Suppressor macrophage treated with lipopolysaccharide for 1 hour (primary cell): ENCODE measurements at places on chromosomes 5 and 9.

DNA sequence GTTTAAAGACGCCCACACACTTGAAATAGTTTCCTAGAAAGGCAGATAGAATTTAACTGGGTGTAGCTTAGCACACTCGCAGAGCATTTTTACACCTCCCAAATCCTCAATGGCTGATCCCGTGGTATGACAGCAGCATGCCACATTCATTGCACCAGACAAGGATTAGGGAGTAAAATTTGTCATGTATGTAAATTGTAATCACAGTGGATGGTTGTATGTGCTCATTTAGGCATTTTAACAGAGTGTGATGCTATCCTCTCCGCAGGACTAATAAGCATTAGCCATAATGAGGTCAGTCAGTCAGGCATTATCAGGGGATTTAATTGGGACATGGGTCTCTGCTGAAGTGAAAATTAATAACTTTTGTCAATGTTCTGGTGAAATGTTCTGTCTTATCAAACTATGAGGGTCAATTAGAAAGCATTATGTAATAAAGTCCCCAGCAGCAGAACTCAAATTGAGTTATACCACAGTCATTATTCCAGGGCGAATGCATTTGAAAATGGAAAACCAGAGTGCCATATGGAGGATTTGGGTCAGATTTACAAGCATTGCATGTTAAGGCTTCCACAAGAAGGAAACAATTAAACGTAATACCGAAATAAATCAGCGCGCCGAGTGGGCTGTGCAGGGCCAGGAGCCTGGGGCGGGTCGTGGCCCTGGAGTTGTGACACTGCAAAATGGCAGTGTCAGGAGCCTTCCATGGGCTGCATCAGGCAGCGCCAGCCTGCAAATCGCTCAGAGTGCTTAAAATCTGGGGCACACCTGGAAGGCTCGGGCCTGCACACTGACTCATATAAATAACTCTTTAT is 602.2 kb downstream of the BNC2 start:
- no peak for DNase-seq

DNA sequence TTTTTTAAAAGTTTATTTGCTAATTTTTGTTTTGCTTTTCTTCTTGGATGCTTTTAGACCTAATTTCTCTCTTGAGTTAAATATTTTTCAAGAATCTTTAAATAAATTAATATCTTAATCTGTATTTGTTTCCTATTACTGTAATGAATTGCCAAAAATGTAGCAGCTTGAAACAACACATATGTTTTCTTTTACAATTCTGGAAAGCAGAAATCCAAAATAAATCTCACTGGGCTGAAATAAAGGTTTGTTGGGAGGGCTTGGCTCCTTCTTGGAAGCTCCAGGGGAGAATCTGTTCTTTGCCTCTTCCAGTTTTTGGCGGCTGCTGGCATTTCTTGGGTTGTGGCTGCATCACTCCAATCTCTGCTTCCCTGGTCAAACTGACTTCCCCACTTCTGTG is 658.1 kb upstream of the ARRDC3 start:
- no peak for DNase-seq

- peak; percentile 64 for DNase-seq
These were observed 44.4 kb upstream of the AFAP1L1 start for GRCh38 chr5:149227168-149227826.

DNA sequence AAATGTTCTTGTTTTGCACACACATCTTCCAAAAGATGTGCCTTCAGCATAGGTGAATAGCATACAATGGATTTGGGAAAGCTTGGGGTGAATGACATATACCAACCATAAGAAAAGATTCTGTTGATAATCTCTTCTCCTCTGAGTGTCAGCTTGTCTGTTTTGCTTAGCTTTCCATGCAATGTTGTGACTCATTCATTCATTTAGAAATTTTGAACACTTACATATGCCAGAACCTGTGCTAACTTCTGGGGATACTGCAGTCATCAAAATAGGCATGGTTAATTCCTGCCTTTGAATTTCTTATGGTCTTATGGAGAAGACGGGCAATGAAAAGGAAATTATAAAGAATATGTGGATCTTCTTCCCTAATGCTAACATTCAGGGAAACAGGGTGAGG is 14.1 kb downstream of the ADRB2 start:
- DNase-seq = no peak

DNA sequence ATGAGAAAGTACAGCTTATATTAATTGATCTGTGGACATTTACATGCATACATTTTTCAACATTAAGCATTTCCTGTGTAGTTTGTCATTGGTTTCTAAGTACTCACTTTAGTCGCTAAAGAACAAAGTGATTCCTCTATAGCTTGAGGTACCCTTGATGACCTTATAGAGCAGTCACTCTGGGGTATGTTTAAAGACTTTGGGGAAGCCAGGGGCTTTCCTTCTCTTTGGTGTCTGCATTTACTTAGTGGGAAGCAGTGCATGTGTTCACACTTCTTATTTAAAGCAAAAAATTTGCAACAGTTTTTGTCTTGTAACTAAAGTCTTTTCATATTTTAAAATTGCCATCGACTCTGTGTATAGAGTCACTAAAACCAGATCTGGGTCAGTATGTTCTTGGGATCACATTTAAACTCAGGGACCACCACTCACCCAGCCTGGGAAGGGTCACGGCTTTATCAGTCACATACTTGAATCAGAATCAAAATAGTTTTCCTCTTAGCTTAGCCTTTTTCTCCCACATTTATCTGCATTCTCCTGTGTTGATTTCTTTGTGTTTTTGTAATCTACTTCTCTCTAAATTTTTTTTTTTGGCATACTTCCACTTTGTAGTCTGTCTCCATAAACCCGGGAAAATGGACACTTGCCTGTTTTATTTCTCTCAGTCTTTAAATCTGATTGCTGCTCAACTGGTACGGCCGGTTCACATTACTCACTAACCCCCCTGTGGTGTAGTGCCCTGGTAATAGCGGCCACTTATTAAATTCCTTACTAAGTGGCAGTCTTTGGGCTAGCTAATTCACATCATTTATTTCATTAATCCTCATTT is 143.9 kb upstream of the FBN2 start:
- DNase-seq = no peak

- DNase-seq = no peak
These were observed 30.6 kb downstream of the PLPP7 start for GRCh38 chr9:131320031-131320685.

- DNase-seq = peak; percentile 8
These were observed 513.6 kb upstream of the C9orf72 start for GRCh38 chr9:28086881-28087280.

GRCh38 chr9:83535736-83536135 is 2.5 kb downstream of the FRMD3 start:
- no peak for DNase-seq

GRCh38 chr9:92773810-92774209 is 9.2 kb upstream of the BICD2 start:
- DNase-seq = no peak

DNA sequence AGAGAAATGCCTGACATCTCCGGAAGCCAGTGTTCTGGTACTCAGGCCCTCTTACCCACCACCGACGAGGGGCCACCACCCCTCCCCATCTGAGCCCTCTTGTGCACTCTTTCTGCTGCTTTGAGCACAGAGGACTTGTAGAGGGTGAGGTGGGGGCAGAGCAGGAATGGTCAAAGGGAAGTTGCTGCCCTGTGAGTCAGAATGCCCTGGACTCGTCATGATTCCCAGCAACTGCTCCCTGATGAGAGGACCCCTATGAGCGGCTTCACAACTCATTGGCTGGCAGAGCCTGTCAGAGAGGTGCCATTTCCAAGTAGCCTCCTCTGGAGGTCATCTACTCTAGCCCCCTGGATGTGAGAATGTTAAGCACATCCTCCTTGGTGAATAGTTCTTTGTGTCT is 845 bp downstream of the ECSCR start:
- peak; percentile 56 for DNase-seq

DNA sequence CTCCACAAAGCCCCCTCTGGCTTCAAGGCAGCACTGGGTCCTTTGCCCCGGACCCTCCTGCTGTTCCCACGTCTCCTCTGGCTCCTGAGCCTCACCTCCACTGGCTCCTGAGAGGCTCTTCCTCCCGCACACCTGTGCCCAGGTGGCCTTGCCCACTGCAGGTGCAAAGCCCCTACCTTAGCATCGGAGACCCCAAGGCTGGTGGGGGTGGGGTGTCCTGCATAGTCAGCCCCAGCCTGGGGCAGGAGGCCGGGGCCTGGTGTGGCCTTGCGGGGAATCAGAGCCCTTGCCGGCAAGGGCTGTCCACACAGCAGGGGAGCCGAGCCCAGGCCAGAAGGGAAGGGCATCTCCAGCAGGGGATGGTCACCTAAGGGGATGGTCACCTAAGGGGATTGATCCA is 41.3 kb upstream of the CEP72 start:
- no peak for DNase-seq

DNA sequence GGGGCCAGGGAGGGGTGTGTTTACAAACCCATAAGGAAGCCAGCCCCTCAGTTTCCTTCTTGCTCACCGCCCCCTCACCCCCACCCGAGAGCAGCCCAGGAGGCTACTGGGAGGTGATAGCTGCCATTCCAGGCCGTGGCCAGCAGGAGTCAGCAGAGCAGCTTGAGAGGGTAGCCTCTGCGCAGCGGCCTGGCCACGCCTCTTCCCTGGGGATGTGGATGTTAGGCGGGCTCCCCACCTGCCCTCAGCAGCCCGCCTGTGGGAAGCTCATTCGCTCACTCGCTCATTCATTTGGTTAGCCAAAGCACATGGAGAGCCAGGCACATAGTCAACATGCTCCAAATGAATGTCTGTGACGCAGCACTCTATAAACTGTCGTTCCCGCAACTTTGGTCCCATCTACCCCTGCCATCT is 6.1 kb upstream of the DPM2 start:
- peak; percentile 94 for DNase-seq

DNA sequence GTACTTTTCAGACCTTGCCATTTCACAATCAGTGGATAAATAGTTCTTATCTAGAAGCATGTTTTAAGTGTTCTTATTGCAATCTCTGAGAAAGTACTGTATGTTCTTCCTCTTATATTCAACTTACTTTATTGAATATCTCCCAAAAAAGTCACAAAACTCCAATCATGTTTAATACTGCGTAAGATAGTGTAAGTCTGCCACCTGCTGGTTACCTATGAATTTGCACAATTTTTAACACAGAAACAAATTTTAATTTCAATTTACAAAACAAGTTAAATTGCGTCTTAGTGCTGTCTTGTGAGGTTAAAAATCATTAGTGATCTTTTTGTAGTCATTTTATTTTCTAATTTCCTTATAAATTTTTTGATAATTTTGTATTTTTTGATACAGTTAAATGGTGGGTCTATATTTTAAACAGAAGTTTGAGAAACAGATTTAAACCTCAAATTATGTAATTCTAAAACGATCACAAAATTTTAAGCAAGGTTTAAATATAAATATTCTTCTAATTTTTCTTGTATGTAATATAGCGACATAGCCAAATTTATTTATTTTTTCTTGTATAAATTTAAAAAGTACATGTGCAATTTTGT is 115.8 kb downstream of the EMB start:
- DNase-seq = peak; percentile 58

DNA sequence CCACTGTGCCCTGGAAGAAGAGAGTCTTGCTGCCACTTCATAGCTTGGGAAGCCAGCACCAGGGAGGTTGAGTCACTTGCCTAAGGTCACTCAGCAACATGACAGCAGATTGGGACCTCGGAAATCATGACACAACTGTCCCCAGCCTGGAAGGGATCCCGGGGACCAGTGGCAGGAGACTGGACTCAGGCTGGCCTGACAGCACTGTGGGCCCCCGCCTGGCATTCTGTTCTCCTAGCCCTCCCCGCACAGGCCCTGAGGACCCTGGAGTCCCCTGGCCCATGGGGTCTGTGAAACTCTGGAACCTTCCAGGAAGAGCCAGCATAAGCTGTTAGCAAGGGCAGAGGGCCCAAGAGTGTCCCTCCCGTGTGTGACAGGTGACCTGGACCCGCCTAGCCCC is 64.9 kb downstream of the COL5A1 start:
- DNase-seq = no peak

DNA sequence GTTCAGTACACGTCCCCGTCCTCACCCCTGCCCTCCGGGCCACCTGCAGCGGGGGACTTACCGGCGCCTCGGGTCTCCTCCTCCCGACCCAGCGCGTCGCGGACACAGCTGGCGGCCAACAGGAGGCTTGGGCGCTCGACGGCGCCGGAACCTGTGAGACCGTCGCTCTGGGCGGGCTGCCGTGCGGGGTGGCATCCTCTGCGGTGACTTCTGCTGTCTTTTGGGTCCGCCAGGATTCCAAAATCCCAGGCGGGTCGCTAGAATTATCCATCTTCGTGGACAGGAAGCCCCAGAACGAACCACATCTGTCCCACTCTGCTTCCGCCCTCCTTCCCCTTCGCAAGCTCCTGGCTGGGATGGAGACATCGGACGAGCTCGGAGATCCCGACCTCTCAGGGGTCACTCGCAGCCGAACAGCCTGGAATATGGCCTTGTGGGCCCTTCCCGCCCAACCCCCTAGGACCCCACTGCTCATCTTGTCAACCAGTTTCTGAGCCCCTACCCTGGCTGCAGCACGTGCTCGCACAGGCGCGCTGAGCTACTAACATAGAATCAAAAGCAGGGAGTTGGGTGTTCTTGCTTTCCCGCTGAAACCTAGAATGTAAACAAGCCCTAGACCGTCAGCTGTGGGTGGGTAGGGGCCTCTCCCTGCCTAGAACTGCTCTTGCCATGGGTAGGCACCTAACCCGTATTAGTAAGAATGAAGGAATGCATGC is 947 bp upstream of the MARCHF3 start:
- DNase-seq = peak; percentile 54

- DNase-seq = peak; percentile 93
These were observed 24.3 kb downstream of the NOTCH1 start for GRCh38 chr9:136521537-136521936.

DNA sequence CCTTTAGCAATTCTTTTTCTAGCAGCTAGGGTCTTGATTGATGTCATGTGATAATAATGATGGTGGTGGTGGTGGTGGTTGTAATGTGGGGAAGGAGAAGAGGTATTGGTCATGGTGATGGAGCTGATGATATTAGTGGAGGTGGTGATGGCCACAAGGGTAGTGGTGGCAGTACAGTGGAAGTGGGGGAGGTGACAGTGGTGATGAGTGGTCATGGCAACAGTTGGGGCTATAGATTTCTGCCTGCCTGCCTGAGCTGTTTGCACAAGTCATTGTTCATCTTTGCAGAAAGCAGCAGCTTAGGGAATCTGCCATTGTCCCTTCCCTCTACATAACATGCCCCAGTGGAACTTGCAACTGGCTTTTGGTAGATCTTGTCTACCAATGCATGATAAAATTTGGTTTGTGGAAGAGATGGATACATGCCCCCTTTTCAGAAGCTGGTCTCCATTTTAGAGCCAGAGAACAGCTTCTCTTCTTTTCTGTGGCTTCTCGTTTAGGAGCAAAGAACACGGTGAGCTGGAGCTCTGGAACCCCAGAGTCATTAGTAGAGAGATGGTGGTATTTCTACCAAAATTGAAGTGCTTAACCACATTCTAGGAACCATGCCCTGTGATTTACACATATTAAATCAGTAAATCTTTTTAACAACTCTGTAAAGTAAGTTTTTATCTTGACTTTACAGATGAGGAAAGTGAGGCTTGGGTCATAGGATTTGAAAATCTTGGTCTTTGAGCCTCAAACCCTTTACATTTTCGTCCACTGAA is 100.3 kb downstream of the AOPEP start:
- DNase-seq = no peak

DNA sequence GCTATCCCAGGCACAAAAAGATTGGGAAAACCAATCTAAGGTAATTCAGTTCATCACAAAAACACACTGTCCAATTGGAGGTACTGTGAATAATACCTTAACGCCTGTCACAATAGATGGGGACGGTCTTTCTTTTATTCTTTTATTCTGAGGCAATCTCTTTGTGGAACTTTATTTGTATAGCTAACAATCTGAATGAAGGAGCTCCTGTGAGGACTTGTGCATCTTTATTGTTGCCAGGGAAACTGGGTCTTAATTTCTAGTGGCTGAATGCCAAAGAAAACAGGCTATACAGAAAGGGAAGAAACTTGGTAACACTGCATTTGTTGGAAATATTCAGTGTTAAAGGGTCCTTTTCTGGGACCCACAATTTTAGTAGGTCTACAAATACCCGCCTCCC is 546.9 kb upstream of the C9orf72 start:
- DNase-seq = no peak
